Stomach (tissue), 19 donors: ENCODE measurements at places on chromosomes 16 and 17.

DNA sequence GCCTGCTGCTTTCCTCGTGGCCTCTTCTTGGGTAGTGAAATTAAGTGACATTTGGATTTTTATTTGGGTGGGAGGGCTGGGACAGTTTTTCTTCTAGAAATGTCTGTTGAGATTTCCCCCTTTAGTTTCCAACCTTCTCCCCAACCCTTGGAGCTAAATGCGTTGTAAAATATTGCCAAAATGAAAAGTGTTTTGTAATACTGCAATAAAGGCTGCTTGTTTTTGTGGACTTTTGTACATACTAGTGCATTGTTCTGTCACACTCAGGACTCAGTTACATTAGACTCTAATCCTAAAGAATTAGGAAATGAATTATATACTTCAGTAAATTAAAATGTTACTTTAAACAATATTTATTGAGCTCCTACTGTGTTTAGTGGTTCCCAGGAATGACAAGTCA is 21.7 kb downstream of the HEATR9 start:
- no peak for DNase-seq

DNA sequence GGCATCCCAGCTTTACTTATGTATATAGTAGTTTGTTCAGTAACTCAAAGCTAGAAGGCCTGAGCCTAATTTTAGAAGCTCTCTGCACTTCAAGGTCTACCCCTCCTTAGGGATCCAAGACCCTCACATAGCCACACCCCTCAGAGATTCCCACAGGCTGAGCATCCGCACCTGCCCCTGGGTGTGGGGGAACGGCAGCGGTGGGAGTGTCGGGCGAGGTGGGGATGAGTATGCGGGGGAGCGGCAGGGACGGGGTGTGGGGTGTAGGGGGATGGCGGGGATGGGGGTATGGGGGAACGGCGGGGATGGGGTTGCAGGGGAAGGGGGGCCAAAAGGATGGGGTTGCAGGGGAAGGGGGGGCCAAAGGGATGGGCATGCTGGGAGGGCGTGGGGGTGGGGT is 24.9 kb upstream of the BEAN1 start:
- DNase-seq = no peak

DNA sequence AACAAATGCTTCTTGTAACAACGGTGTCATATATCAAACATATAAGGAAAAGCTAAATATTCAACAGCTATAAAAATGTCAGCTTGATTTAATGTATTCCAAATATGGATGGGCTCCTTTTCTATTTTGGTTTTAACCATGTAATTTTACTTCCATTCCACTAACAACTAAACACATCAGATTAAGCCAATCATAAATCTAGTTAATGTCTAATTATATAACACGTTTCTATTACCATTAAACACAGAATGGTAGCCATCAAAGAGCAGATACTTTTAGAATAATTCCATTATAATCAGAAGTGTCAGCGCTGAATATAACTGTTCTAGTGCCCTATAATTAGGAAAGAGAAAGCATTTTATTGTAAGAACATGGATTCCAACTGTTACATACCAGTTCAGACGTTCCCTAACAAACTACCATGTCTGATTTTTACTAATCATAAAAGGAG is 10.0 kb downstream of the CMC2 start:
- DNase-seq = no peak

- no peak for DNase-seq
Observed at GRCh38 chr17:76554131-76554530, 14.3 kb downstream of the PRCD start.

DNA sequence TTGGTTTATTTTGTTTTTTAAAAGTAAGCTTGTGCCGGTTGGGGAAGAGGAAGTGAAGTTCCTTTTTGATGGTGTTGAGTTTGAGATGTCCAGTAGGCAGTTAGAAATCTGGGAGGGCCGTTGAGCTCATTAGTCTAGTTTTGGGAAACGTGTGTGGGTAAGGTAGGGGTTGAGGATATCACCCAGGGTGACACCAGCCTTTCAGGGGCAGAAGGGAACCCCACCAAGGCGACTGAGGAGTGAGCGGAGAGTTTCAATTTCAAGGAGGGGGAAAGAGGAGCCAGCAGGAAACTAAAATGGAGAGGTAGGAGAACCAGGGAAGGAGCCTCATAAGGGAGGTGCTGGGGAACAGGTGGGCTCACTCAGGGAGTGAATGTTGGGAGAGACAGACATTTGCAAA is 22.7 kb downstream of the HAPSTR1 start:
- no peak for DNase-seq

DNA sequence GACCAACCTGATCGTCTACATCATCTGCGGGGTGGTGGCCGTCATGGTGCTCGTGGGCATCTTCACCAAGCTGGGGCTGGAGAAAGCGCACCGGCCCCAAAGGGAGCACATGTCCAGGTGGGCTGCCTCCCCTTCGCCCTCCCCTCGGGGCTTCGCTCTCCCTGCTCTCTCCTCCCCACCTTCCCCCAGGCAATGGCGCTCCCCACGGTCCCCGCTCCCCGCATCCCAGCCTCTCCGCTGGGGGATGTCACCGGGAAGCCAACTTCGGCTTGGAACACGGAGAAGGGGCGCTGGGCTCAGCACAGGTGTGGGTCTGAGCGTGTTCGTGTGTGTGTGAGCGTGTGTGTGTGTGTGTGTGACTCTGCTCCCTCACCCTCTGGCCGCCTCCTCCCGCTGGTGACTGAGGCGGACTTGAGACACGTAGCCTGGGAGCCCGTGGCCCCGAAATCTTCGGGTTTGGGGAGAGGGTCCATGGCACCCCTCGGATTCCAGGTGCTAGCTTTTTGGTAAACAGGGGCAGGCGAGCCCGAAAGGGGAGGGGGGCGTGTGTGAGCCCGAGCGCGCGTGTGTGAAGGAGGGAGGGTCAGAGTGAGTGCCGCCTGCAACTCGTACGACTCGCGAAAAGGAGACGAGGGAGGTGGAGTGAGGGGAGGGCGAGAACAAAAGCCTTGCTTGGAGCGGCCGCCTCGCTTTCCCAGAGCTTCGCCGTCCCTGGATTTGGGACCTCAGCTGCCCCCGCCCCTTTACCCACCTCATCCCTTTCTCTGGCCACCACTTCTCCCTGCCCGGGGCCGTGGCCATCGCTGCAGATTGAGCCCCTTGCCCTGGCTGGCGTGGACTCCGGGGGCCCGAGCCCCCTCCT is 1.3 kb downstream of the SHISA9 start:
- DNase-seq = no peak

DNA sequence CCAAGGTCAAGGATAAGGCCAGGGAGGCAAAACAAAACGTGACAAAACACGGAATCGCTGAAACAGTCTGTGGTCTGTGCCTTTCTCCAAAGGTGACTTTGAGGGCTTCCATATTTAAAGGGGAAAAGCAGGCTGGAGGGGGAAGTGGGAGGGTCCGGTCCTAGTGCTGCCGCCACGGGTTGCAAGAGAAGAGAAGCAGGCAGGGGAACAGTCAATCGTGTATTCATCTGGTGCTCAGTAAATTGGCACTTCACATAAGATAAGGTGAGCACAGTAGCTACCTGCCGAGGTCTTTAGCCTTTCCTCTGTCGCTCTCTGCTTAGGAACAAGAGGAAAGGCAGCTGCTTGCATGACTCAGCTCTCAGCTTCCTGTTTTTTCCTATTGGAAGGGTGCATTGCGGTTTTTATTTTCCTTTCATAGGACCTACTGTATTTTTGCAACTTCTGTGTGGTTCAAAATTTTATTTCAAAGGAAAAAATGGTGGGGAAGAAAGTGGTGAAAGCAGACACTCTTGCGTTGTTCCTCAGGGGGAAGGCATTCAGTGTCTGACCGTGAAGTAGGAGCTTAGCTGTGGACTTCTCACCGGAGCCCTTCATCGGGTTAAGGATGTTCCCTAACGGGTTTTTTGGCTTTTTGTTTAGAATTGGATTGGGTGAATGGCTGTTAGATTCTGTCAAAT is 7.1 kb upstream of the LGALS3BP start:
- peak; percentile 52 for DNase-seq

- DNase-seq = peak; percentile 93
Observed at GRCh38 chr16:3950343-3951193, 70.1 kb upstream of the CREBBP start.

DNA sequence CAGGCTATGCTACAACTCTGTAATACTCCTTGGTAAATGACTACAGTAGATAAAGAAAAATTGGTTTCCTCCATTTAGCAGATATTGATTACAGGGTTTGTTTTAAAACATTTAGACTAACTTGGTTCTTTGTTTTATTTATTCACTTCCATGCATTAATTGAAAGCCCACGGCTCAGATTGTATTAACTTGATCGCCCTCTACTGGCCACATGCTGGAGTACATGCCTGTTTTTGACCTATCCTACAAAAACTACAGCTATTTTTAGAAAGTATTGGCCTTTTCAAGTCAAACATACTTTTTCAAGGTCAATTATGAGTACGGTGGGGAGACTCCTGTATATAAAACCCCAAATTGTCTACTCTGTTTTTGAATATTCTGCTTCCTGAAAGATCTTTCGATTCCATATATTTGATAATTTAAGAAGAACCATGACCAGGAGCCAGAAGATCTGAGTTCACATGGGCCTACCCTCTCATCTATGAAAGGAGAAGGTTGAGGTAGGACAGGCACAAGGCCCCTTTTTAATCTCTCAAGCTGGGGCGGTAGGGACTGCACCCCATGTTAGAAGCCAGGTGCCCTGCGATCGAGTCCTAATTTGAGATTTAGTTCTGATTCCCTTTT is 51.8 kb downstream of the CA10 start:
- peak; percentile 50 for DNase-seq

- no peak for DNase-seq
Observed at GRCh38 chr17:51159604-51160003, 6.2 kb downstream of the NME1 start.

- DNase-seq = no peak
Observed at GRCh38 chr17:64259922-64260321, 3.1 kb downstream of the TEX2 start.

DNA sequence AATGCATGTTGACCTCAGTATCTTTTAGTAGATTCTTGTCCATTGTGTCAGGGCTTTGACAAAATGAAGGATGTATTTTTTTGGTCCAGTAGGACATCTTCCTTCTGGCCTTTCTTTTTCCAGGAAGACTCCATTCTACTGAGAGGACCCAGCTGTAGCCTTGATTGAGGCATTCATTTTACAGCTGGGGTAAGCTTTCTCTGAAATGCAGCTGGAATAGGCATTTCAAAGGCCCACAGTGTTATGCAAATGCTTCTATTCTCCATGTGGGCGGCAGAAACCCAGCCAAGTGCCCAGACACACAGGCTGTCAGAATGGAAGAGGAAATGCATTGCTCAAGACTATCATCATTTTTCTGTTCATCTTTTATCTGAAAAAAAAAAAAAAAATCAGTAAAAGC is 629.0 kb upstream of the CDH8 start:
- peak; percentile 7 for DNase-seq

GRCh38 chr16:85094812-85095211 is 17.5 kb downstream of the CIBAR2 start:
- no peak for DNase-seq

- no peak for DNase-seq
Observed at GRCh38 chr16:87445486-87445885, 47.3 kb downstream of the ZCCHC14 start.

GRCh38 chr16:57799600-57800199 is 2.6 kb downstream of the KIFC3 start:
- no peak for DNase-seq

GRCh38 chr17:32483451-32484019 is 3.3 kb upstream of the CDK5R1 start:
- DNase-seq = peak; percentile 42

DNA sequence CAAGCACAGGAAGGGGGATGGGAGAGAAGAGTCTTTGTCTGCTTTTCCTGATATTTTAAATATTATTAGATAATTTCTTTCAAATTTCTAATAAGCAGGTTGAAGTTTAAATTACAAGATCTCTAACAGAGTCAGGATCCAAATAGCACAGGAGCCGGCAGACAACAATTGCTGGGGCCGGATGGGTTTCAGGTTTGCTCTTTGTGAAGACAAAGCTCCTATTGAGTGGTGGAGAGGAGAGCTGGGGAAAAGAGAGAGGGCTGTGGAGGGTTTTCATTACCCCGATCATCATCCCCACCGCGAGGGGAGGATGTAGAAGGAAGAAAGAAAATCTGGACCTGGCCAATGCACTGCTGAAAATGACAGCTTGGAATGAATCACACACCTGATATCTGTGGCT is 197.3 kb downstream of the SOX9 start:
- no peak for DNase-seq

- DNase-seq = no peak
Observed at GRCh38 chr17:41190328-41190727, 641 bp downstream of the KRTAP9-1 start.

GRCh38 chr16:73371584-73372319 is 323.8 kb upstream of the ZFHX3 start:
- DNase-seq = no peak

GRCh38 chr16:22624038-22624799 is 113.5 kb downstream of the NPIPB5 start:
- no peak for DNase-seq

- DNase-seq = peak; percentile 64
Observed at GRCh38 chr17:59863616-59864015, 29.1 kb downstream of the TUBD1 start.

GRCh38 chr17:7834542-7834956 is 532 bp downstream of the KDM6B start:
- DNase-seq = peak; percentile 75

DNA sequence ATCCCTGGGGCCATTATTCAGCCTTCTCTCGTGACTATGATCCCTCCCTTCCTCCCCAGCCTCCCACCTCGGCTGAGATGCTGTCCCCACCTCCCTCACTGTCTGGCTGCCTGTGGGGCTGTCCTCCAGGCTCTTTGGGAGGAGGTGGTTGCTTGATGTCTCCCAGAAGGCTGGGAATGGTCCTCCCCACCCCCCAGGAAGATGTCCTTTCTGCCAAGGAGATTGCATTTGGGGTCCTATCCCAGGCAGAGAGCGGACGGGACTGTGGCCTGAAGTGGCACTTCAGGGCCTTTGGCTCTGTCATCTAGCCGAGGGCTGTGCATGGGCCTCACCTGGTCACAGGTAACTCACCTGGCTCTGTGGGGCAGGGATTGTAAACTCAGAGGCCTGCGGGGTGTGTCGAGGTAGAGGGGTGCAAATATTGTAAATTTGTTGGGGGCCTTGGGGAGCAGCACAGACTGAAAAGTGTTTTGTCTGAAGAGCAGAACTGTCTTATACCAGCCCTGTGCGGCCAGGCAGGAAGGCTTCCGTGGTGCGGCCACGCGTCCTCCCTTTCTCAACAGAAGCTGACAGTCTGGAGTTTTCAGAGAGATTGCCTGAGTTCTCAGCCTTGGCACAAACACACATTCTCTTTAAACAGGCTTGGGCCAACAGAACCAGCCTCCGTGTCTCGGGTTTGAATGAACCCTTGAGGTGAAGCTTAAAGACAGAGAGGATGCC is 177.9 kb downstream of the SEC14L1 start:
- DNase-seq = no peak

DNA sequence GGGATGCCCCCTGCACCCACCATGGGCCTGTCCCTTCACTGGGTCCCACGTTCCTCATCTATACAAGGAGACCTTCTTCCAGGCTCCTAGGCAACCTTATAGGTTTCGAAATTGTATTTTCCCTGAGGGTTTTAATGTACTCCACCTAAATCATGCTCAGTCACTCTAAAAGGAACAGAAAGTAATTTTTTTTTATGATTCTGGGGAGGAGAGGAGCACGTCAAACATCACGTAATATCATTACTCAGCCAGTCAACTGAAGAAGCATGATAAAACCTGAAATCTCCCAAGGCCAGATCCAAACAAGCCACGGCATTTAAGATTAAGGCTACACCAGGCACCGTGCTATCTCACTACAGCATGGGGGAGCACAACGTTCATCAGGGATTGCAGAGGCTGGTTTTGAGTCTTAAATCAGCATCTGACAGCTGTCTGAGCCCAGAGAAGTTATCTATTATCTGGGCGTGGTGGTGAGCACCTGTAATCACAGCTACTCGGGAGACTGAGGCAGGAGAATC is 3.9 kb upstream of the TMEM114 start:
- no peak for DNase-seq
